Frontal cortex (tissue), 4 donors: ENCODE measurements at places on chromosomes 1 and 21. TPM values are rescaled to one million over a fixed set of nuclear protein-coding genes. Genes with fewer than 3 reads are reported as not detected.

The GRIK3 gene
- 30.2 TPM for total RNA-seq

The GJA4 gene
- total RNA-seq = 3.3 TPM

The GPATCH2 gene
- 29.3 TPM for total RNA-seq

The KCNE2 gene
- total RNA-seq = under 0.01 TPM

The C2CD4D gene
- total RNA-seq = under 0.01 TPM

The ACOT7 gene
- total RNA-seq = 40.8 TPM

The LAX1 gene
- total RNA-seq = not detected

The KRTAP19-1 gene
- total RNA-seq = not detected

The EPHA10 gene
- total RNA-seq = 8.6 TPM

The RCC2 gene
- 27.7 TPM for total RNA-seq

The CLK2 gene
- 25.3 TPM for total RNA-seq

The CRNN gene
- not detected for total RNA-seq

The MPL gene
- not detected for total RNA-seq

The RUNX1 gene
- total RNA-seq = 0.41 TPM

The SLC35F3 gene
- 2.4 TPM for total RNA-seq

The NT5C1A gene
- total RNA-seq = 2.4 TPM

The NTMT2 gene
- total RNA-seq = 0.41 TPM

The RYR2 gene
- total RNA-seq = 29.8 TPM
